ENCODE measurements at places on chromosomes 6 and 20.

- no peak for DNase-seq
Observed at GRCh38 chr20:47778398-47779354, 6.6 kb downstream of the SULF2 start.

DNA sequence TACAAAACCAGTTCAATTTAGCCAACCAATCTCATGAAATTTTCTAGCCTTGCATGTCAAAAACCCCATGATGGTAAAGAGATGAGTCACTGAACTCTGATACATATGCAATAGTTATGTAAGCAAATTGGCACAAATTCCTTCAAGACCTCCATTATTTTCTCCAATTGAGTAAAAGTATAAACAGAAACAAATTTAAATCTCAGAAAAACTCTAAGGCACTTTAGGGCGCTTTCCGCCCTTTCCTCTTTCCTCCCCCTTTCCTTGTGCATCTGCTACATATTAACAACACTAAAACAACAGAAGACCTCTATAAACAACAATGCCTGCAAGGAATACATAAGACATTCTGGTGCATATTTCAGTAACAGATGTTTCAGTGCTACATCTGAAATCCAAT lies 48.5 kb downstream of the KIF13A start:
- DNase-seq: no peak

- no peak for DNase-seq
Observed at GRCh38 chr6:136866872-136867416, 44.6 kb downstream of the PEX7 start.

DNA sequence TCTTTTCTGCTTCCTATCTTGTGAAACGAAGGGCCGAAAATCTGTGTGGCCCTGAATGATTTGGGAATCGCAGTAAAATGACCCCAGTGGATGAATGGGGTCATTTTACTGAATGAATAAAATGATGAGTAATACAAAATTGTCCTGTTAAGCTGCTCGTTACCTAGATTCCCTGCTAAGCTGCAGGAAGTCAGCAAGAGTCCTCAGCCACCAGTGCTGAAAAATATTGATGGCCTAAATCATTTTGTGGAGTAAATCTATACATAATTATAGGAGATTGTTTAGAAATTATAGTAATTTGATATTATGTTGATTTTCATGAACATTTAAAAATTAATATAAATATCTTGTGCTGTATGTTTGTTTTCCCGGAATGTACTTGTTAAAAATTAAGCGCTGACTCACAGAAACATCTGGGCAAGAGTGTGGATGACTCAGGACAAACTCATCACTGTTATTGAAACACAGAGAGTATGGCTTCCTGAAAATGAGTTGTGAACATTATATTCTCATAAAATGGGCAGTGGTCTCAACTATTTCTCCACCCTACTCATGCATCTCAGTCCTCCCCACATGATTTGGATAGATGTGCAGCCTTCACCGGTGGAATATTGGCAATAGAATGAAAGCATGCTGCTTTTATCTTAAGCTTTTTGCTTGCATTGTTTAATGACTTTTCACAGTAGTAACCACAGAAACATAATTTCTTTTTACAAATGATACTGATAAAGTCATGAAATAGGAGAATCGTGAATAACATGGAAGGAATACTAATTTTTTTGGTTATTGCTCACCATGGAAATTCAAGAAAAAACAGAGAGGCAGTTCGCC lies 36.2 kb upstream of the RGS17 start:
- DNase-seq: no peak

Measured in NCI-H1930 (cell line).